ENCODE measurements at places on chromosomes 2 and 18.

- DNase-seq = no peak
Measured at GRCh38 chr2:187194049-187194448, 254.0 kb downstream of the CALCRL start.

- no peak for DNase-seq
Measured at GRCh38 chr2:144648837-144649465, 129.0 kb upstream of the ZEB2 start.

GRCh38 chr2:70261501-70261900 is 3.6 kb downstream of the PCYOX1 start:
- no peak for DNase-seq

- no peak for DNase-seq
Measured at GRCh38 chr2:108315444-108315934, 26.8 kb downstream of the SULT1C2 start.

- no peak for DNase-seq
Measured at GRCh38 chr2:203823173-203823572, 44.4 kb upstream of the CTLA4 start.

DNA sequence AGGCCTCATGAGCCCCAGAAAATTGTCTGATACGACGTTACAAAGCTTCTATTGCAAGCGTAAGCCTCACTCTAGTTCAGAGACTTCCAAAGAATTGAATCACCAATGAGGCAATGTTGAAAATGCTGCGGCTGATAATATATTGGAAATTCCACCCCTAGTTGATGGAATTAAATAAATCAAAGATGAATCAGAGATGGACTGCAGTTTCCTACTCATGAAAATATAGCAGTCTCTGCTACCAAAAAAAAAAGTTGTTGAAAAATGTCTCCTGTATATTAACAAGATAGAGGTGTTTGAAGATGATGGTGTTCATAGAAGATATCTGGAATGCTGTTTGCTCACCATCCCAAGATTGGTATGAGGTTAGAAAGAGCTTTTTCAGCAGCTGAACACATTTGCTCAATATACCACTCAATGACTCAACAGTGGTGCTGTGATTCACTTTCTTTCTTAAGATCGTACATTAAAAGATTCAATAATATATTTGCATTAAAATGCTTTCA is 99.8 kb upstream of the ARHGAP28 start:
- no peak for DNase-seq

DNA sequence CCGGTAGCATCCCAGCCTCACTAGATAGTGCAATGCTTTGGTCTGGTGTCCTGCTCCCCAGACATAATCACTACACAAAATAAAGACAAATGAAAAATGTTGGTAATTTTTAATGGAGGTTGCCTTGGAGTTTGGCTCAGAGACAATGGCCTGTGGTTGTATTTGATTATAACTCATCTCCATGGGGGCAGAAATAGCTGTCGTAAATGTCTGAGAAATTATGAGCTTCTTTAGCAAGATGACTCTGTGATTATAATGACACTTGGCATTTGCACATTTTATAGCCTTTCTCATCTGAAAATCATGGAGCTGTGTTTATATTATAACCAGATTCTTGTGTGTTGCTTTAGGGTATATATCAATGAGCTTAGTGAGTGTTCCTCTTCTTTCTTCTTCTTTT is 1779.7 kb upstream of the CELF4 start:
- no peak for DNase-seq

- DNase-seq = peak; percentile 54
Measured at GRCh38 chr2:9474361-9475057, at the start of gene IAH1. TSS of gene IAH1 (plus strand) at chr2:9474551. CDS start at chr2:9474567, 16 bp downstream.

- no peak for DNase-seq
Measured at GRCh38 chr2:208142925-208143799, 2.8 kb downstream of the CRYGB start.

DNA sequence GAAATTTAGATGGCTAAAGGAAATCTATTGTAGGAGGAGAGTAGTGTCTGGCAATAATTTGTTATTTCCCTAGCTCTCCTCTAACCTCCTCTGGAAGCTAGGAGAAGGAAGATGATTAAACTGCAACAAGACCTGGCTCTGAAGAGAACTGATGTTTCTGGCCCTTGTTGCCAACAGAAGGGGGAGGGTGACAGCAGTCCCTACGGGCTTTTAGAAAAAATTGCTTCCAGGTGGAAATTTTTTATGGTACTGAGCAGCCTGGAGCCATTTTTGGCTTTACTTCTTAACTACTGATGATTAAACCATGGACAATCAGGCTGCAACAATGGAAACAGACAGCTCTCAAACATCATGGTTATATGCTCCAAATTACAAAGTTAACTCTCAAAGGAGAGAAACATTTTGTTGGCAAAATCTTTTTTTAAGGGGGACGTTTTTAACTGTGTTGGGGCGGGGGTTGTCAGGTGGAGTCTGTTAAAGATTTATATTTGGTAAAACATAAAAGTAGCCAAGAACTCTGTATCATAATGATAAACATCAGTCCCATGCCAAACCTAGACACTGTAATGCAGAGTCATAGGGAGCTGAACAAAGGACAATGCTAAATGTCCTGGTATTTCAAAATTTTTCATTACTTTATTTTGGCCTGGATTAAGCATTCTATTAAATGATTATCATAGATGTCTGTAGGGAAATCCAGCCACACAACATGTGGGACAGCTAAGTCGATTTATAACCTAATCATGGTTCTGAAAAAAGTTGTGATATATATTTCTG is 70.0 kb downstream of the EXOC6B start:
- no peak for DNase-seq

- DNase-seq = no peak
Measured at GRCh38 chr2:28828382-28828781, 17.7 kb downstream of the SPDYA start.

DNA sequence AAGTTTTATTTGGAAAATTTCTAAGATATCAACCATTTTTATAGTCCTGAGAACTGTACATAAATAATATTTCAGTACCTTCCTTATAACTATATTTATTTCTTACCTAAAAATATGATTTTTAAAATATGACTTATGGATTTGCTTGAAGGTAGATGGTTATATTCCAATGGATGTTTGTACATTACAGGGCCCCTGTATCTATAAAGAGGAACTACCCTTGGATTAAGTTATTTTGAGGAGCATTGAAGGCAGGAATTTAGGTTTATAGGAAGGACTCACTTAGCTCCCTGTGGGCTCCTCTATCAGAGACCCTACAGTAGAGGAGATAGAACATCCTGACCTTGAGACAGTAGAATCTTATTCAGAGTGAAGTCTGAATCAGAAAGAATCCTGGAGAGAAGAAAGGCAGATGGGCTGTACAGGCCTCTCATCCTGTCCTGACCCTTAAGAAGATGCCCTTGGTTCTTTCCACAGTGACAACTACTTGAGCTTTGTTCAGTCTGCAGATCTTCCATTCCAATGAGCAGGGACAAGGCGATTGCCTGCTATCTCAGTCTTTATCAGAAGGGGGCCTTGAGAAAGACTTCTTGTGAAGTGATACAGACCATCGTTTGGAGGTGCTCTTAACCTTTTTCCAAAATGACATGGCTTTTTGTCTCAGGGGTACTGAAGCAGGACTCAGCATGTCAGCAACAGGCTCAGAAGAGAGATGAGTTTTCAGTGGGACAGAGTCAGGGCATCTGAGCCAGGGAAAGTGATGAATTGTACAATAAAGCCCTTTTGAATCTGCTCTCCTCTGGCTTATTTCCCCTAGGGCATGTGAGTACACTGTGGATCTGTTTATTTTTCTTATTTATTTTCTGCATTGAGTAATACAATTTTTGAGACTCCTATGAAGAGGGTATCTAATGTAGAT is 20.9 kb downstream of the OXER1 start:
- no peak for DNase-seq

DNA sequence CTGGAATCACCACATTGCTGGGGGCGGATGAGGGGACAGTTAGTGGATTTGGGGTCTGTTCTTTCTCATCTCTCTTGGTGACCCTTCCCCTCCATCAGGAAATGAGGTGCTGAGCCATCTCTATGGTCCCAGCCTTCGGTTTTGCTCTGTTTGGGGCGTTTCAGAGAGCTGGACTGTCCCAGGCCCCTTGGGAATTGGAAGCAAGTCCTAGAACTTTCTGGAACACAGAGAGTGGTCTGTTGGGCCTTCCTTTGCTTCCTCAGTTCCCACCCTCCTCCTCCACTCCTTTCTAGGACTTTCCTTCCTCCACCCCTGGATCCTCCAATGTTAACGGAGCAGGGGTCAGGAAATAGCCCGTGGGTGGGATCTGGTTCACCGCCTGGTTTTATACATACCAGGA is 17.0 kb downstream of the RRM2 start:
- no peak for DNase-seq

- peak; percentile 26 for DNase-seq
Measured at GRCh38 chr2:64522843-64523428, 1.2 kb upstream of the AFTPH start.

GRCh38 chr18:34494359-34494696 is 215.8 kb upstream of the DTNA start:
- no peak for DNase-seq

GRCh38 chr2:68438455-68439303 is 28.4 kb downstream of the FBXO48 start:
- DNase-seq = no peak

GRCh38 chr2:155382776-155383175 is 684.3 kb downstream of the KCNJ3 start:
- DNase-seq = no peak

- DNase-seq = no peak
Measured at GRCh38 chr2:11385216-11385615, 40.8 kb upstream of the ROCK2 start.

GRCh38 chr2:57552885-57553284 is 493.7 kb upstream of the VRK2 start:
- no peak for DNase-seq

- DNase-seq = no peak
Measured at GRCh38 chr2:182907081-182907830, 40.8 kb upstream of the FRZB start.
